ENCODE measurements at places on chromosomes 6 and 20. TPM values are rescaled to one million over a fixed set of nuclear protein-coding genes. Genes with fewer than 3 reads are reported as not detected.

Gene CNKSR3
- polyA plus RNA-seq: 27.4 TPM

Gene UBE2J1
- polyA plus RNA-seq: 37.3 TPM

Gene CRISP1
- not detected for polyA plus RNA-seq

Gene RBPJL
- polyA plus RNA-seq: not detected

DNA sequence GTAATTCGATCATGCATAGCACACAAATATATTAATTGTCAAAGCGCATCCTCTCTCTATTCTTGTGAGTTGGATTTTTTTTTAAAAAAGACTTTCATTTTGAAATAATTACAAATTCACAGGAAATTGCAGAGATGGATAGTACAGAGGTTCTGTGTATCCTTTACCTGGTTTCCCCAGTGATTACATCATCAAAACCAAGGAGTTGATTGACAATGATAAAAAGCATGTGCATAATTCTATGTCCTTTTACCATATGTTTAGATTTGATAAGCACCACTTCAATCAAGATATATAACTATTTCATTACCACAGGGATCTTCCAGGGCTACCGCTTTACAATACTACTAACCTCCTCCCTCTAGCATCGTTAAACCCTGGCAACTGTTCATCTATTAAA, 40.2 kb downstream of the CCN2 start:
- H3K27ac ChIP-seq: no peak overlapping the region
- no peaks in the 10 kb centered on the region for H3K4me1 ChIP-seq

DNA sequence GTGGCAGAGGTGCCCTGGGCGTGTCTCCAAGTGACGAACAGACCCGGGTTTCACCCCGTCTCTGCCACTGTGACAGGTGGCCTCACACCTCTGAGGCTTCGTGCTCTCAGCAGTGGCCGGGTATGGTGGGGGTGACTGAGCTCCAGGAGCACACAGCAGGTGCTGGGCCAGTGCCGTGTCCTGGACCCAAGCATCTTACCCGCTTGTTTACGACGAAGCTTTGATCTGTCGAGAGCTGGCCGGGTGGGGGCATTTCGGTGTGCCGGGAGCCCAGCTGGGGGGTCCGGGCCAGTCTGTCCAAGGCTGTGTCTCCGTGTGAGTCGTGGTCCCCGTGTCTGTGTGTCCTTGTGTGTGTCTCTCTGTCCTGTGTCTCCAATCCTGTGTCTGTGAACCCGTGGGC, 7.1 kb upstream of the LKAAEAR1 start:
- H3K4me1 ChIP-seq: no peaks in the 10 kb centered on the region
- no peak for DNase-seq
- no peak overlapping the region for H3K4me3 ChIP-seq
- no peaks in the 10 kb centered on the region for H3K36me3 ChIP-seq
- no peak overlapping the region for H3K27ac ChIP-seq

DNA sequence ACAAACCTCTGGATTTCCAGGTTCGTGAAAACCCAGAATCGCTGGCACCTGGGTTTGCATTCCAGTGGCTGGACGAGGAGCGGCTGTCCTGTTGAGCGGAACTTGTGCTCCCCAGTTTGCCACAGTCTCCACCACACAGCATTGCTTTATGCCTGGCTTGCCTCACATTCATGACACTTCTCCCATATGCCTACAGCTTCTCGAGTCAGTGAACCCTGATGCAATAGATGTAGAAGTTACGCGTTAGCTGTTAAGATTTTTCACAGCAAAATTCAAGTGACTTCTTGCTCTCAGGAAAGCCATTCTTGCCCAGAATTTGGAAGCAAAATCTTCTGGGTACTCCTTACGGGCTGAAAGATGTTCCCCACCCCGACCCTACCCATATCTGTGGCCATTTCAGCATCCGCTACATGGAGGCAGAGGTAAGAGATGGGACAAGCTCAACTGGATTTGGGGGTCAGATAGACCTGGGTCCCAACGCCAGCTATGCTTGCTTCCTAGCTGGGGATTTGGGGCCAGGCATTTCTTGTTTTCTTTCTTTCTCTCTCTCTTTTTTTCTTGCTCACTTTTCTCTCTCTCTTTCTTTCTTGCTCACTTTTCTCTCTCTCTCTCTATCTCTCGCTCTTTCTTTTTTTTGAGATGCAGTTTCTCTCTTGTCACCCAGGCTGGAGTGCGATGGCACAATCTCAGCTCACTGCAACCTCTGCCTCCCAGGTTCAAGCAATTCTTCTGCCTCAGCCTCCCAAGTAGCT, 12.4 kb upstream of the GDAP1L1 start:
- no peak overlapping the region for H3K4me3 ChIP-seq
- no peaks in the 10 kb centered on the region for H3K27me3 ChIP-seq
- H3K36me3 ChIP-seq: no peaks in the 10 kb centered on the region
- DNase-seq: no peak

DNA sequence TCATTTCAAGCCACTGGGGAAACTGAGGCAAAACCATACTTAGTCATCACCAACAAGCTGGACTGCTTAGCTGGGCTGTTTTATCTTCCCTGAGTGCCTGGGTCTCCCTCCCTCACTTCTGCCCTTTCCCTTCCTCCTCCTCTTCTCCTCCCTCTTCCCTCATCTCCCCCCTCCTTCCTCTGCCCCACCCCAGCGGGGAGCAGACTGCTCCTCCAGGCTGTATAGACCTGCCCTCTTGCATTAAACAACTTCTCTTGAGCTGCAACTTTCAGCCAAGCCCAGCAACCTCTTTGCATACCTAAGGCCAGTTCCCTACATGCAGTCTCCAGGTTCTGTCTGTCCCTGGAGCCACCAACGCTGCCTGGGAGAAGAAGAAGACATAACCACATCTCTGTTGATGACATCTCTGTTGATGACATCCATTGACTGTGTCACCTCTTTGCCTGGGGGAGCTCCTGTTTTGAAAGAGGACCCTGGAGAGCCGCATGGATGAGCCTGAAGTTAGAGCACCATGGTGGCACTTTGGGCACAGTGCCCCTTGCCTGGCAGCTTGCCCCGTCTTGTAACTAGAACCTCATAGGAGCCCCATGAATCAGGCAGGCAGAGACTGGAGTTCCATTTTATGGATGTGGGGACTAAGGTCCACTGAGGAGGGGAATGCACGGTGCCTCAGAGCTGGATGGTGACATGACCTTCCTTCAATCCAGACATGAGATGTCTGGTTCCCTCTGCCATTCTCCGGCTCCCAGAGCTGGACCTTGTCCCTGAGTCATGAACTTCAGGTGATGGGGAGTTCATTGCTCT, 7.8 kb upstream of the BPIFB6 start:
- H3K4me3 ChIP-seq: no peak overlapping the region
- no peaks in the 10 kb centered on the region for H3K4me1 ChIP-seq
- peaks cover 9% of the 10 kb centered on the region for H3K27me3 ChIP-seq
- no peaks in the 10 kb centered on the region for H3K36me3 ChIP-seq
- DNase-seq: peak; percentile 41

- no peaks in the 10 kb centered on the region for H3K4me1 ChIP-seq
- no peak overlapping the region for H3K4me3 ChIP-seq
- H3K27me3 ChIP-seq: peaks cover 13% of the 10 kb centered on the region
- H3K36me3 ChIP-seq: no peaks in the 10 kb centered on the region
- DNase-seq: no peak
Observed at GRCh38 chr6:96907498-96907897, 9.8 kb upstream of the NDUFAF4 start.

GRCh38 chr6:155498370-155498769, 42.7 kb upstream of the NOX3 start:
- DNase-seq: no peak
- peaks cover 9% of the 10 kb centered on the region for H3K4me1 ChIP-seq
- H3K27me3 ChIP-seq: no peaks in the 10 kb centered on the region
- H3K27ac ChIP-seq: no peak overlapping the region
- H3K36me3 ChIP-seq: no peaks in the 10 kb centered on the region
- H3K4me3 ChIP-seq: no peak overlapping the region

- no peaks in the 10 kb centered on the region for H3K36me3 ChIP-seq
- peak overlapping the region; percentile 56 for H3K27ac ChIP-seq
- DNase-seq: peak; percentile 62
- H3K4me3 ChIP-seq: no peak overlapping the region
Observed at GRCh38 chr20:57040924-57041323, 225.5 kb downstream of the BMP7 start.

GRCh38 chr6:45398075-45398813, 20.5 kb upstream of the SUPT3H start:
- H3K27me3 ChIP-seq: peaks cover 10% of the 10 kb centered on the region
- no peak overlapping the region for H3K4me3 ChIP-seq
- H3K27ac ChIP-seq: no peak overlapping the region
- H3K36me3 ChIP-seq: no peaks in the 10 kb centered on the region

GRCh38 chr6:35368038-35368887, 25.9 kb downstream of the PPARD start:
- no peak overlapping the region for H3K4me3 ChIP-seq
- H3K36me3 ChIP-seq: no peaks in the 10 kb centered on the region
- no peaks in the 10 kb centered on the region for H3K27me3 ChIP-seq
- peak overlapping the region; percentile 63 for H3K27ac ChIP-seq

DNA sequence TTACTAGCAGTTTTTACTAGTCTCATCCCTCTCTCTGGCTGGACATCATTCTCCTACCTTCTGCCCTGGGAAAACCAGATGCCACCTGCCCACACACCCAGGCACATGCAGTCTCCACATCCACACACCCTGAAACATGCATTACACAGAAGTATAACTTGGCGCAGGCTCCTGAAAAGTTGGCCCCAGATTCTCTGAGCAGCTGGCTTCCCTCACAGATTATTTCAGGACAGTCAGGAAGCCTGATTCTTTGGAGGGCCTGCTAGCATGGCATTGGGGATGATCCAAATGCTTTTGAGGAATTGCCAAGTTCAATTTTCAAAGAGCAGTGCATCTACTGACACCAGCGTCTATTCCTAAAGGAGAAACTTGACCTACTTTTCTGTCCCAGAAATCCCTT, 27.8 kb upstream of the KIF16B start:
- no peaks in the 10 kb centered on the region for H3K4me1 ChIP-seq
- H3K4me3 ChIP-seq: no peak overlapping the region
- H3K27me3 ChIP-seq: no peaks in the 10 kb centered on the region
- H3K27ac ChIP-seq: no peak overlapping the region
- no peak for DNase-seq
- no peaks in the 10 kb centered on the region for H3K36me3 ChIP-seq

DNA sequence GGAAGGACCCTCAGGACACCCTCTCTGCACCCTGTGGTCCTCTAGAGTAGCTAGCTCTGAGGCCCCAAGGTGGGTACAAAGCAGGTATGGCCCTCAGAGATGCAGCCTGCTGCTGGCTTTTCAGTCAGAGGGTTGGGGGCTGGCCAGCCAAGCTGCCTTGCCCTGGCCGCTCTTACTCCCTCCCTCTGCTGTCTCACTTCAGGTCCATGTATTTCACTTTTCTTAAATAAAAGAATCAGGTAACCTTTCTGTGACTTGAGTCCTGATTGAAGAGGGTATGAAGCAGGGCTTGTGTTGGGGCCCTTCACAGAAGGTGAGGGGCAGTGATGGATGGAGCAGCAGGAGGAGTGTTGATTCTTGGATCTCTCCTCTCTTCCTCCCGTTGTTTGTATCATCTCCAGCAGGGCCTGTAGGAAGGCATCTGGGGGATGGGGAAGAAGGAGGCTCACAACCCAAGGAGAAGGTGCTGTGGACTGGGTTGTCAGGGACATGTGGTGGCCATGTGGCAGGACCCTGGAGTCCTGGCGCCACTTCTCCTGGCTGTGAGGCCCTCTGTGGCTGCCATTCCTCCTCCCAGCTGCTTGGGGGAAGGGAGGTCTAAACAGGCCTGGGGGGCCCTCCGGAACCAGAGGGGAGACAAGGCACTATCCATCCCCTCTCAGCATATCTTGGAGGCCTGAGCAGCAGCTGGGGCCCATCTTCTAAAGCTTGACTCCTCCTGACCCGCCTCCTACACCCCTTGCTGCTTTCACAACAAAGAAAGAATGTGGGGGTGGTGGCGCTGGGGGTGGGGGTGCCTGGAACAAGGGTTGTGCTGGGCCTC, 1.1 kb upstream of the PTK7 start:
- peaks cover 26% of the 10 kb centered on the region for H3K4me1 ChIP-seq
- no peaks in the 10 kb centered on the region for H3K36me3 ChIP-seq
- H3K27ac ChIP-seq: peak overlapping the region; percentile 92
- DNase-seq: peak; percentile 67
- H3K4me3 ChIP-seq: no peak overlapping the region

GRCh38 chr6:68642081-68642480, 7.0 kb downstream of the ADGRB3 start:
- no peak overlapping the region for H3K4me3 ChIP-seq
- peaks cover 36% of the 10 kb centered on the region for H3K27me3 ChIP-seq
- H3K4me1 ChIP-seq: no peaks in the 10 kb centered on the region
- no peak overlapping the region for H3K27ac ChIP-seq
- H3K36me3 ChIP-seq: no peaks in the 10 kb centered on the region
- DNase-seq: no peak

DNA sequence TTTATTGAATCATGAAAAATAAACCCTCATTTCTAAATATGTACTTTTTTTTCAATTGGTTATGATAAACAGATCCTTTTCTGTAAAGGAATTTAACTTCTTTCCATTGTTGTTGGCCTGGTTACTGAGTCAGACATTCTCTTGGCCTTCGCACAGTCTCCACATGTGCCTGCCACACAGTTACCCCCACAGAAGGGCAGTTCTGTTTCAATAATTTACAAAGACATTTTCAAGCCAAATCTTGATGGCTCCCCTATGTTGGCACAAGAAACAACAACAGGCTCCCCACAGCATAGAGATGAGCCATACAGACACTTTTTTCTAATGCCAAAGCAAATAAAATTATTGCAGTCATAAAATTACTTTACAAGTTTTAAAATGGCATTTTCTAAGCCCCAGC, 55.6 kb upstream of the BEND6 start:
- H3K4me1 ChIP-seq: peaks cover 16% of the 10 kb centered on the region
- H3K4me3 ChIP-seq: no peak overlapping the region
- no peak for DNase-seq
- H3K27me3 ChIP-seq: no peaks in the 10 kb centered on the region
- H3K36me3 ChIP-seq: no peaks in the 10 kb centered on the region
- peak overlapping the region; percentile 26 for H3K27ac ChIP-seq

GRCh38 chr6:115838763-115839401, 221.8 kb downstream of the FRK start:
- H3K4me1 ChIP-seq: no peaks in the 10 kb centered on the region
- H3K27ac ChIP-seq: no peak overlapping the region
- H3K27me3 ChIP-seq: no peaks in the 10 kb centered on the region
- DNase-seq: peak; percentile 45
- no peak overlapping the region for H3K4me3 ChIP-seq
- no peaks in the 10 kb centered on the region for H3K36me3 ChIP-seq
